ENCODE measurements at places on chromosomes 12 and 14.

GRCh38 chr14:63644741-63645140 lies 3.1 kb upstream of the WDR89 start:
- DNase-seq, result no peak

GRCh38 chr14:105855893-105856675 lies 329.7 kb downstream of the TMEM121 start:
- no peak for DNase-seq

- peak; percentile 91 for DNase-seq
Measured at GRCh38 chr14:60102389-60102788, 10.7 kb downstream of the PCNX4 start.

- no peak for DNase-seq
Measured at GRCh38 chr12:5124401-5124800, 80.7 kb downstream of the KCNA5 start.

- DNase-seq, result no peak
Measured at GRCh38 chr14:103074729-103075367, 9.2 kb upstream of the LBHD2 start.
